ENCODE measurements at places on chromosomes 2 and 18.

DNA sequence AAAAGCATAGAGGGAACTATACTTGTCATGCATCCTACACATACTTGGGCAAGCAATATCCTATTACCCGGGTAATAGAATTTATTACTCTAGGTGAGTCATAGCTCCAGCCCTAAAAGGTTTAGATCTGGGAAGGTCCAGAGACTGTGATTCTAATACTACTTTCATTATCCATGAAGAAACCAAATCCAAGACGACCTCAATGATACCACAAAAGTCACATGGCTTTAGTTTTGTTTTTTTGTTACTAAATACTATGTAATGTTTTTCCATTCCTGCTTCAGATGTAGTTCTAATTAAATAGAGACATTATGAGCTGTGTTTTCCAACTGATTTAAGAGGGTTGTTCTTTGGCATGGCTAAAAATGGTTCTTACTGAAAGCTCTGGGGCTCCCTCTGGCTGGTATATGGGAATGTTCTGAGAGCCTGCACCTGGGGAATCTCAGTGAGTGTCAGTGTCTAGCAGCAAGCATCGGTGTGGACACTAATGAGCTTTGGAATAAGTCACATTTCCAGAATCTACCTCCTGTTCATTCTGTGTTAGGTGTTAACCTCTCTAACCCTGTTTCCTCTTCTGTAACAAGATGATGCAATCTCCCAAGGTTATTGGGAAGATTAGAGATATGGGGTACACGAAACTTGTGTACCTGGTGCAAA lies 20.5 kb upstream of the IL1RL2 start:
- no peak for DNase-seq

DNA sequence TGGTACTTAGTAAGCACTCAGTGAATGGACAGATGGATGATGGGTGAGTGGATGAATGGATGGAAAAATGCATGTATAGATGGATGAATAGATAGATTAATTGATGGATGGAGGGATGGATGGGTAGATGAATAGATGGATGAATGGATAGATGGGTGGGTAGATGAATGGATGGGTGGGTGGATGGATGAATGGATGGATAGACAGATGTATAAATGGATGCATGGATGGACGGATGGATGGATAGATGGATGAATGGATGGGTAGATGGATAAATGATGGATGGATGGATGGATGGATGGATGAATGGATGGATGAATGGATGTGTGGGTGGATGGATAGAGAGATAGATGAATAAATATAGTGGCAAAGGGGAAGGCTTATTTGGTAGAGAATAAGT lies 83.6 kb downstream of the ACOXL start:
- no peak for DNase-seq

GRCh38 chr2:46564811-46565241 lies 85.5 kb downstream of the TMEM247 start:
- DNase-seq: no peak

DNA sequence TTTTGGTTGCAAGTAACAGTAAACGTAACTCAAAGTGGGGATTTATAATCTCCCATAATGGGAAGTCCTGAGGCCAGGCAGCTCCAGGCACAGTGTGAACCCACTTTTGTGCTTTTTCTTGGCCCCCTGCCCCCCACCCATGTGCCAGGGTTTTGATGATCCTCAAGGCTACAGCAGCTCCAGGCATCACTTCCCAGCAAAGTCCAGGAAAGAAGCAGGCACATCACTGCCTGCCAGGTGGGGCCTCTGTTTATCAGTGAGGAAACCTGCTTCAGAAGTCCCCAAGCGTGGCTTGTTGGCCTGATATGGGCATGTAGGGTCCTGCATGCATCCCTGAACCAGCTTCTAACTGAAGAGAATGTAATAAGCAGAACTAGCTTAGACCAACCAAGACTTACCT lies 299.2 kb upstream of the SKOR2 start:
- no peak for DNase-seq

DNA sequence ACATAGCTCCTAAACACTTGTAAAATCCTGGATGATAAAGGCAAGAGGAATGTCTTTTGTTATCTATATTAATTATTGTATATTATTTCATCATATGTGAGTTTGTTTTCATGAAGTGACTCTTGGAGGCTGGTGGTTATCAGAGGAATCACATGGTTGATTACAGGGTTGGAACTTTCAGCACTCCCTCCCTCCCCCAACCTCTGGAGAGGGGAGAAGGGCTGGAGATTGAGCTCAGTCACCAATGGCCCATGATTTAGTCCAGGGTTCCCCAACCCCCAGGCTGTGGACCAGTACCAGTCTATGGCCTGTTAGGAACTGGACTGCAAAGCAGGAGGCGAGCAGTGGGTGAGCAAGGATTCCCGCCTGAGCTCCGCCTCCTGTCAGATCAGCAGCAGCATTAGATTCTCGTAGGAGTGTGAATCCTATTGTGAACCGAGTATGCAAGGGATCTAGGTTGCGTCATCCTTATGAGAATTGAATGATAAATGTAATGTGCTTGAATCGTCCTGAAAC lies 37.7 kb downstream of the FBXO48 start:
- DNase-seq: no peak

- no peak for DNase-seq
These were observed 47.5 kb downstream of the ANKRD44 start for GRCh38 chr2:197263077-197263476.

- DNase-seq: peak; percentile 41
These were observed 277.5 kb downstream of the AFF3 start for GRCh38 chr2:99864561-99865553.

GRCh38 chr18:75723521-75724340 lies 296.2 kb upstream of the SMIM21 start:
- DNase-seq: no peak

GRCh38 chr18:12377556-12378197 lies 650 bp upstream of the AFG3L2 start:
- peak; percentile 99 for DNase-seq

DNA sequence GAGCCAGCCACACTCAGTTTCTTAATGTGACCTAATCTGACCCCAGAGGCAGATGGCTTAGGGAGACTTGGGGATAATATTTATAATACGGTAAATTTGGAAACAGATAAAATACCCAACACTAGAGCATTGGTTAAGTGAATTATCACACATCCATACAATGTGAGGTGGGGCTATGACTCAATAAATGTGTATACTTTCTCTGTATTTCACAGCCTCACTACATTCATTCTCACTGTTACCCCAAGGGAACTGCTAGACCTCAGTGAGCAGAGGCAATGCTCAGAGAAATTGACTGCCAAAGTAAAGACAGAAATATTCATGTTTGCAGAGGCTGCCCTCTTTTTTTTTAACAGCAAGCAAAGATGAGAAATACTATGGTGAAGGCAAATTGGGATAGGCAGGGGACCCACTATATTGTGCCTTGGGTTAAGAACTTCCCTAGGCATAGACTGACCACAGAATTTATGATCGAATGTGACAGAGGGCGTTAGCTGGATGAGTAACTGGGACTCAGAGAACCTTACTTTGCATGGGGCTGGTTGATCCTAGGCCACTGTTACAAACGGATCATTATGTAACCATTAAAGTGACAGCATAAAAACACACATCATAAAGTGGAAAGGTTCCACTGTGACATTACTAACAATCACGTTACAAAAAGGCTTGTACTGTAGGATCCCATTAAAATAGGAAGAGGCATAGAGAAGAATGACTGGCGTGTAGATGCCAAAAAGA lies 246.0 kb upstream of the LYPD1 start:
- DNase-seq: no peak

- DNase-seq: peak; percentile 31
These were observed 20.2 kb upstream of the PAX3 start for GRCh38 chr2:222318712-222319585.

GRCh38 chr2:215293879-215294278 lies 18.0 kb upstream of the ATIC start:
- no peak for DNase-seq

- peak; percentile 9 for DNase-seq
These were observed 18.7 kb upstream of the CCBE1 start for GRCh38 chr18:59715966-59716369.

- peak; percentile 8 for DNase-seq
These were observed 56.4 kb downstream of the MAP4K3 start for GRCh38 chr2:39380525-39381150.

DNA sequence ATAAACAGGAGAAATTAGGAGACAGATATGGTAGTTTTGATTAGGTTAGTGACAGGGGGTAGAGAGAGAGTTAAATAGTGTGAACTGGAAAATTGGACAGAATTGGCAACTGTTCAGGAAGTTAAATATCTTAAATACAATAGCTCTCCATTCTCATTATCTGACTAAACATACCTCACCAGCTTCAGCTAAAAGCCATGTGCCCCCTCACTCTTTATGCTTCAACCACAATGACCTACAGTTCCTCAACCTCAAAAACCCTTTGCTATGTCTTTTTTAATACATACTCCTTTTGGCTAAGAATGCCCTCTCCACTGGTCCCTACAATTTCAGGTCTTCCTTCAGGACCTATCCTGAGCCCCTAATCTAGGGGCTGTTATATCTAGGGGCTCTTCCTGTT lies 740.2 kb upstream of the ZEB2 start:
- no peak for DNase-seq

DNA sequence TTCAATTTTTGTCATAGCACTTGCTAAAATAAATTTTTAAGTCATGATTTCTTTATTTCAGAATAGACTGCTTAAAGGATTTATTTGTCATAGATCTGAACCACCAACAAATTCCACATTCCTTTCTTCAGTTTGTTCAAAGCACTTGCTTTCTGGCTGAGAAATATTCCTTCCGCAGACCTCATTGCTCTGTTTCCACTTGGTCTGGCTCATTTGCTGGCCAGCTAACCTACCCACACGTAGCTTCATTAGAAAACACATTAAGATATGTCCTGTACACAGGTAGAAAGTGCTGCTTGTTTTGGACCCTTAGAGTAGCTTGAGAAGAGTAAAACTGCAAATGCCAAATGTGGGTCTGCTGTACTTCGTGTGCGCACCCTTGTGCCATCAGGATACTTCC lies 166.7 kb upstream of the EPAS1 start:
- DNase-seq: no peak
